ENCODE measurements at places on chromosomes 2 and 18. TPM values are rescaled to one million over a fixed set of nuclear protein-coding genes. Genes with fewer than 3 reads are reported as not detected.

DNA sequence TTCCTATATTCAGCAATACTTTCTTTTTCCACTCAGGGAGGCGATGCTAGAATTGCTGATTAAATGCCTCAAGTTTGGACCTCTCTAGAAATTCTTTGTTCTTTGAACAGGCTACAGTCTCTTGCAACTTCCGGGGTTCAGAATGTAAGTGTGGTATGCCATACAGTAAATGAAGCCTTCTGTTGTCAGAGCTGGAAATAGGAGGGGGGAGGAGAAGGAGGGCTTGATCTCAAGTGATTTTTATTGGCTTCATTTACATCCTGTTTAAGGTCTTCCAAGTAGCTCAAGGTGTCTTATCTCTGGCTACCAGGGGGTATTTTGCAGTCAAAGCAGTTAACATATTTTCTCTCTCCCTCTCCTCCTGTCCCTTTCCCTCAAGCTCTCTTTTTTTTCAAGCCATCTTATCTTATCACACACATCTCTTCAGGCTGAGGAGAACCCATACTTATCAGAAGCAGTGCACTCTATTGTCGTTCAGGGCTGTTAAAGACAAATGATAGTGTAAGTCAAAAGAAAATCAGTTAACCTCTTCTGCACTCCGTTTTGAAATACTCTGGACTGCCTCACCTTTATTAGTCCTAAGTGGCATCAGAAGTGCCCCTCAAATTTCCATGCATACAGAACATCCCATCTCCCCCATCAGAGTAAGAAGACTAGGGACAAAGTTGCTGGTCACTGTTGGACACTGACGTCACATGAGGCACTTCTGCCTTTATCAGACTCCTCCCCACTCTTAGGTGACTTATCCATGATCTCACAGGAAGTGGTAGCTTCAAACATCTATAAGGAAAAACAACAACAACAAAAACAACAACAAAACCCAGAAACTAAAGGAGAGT, 112.2 kb downstream of the ZNF521 start:
- no peaks in the 10 kb centered on the region for H3K36me3 ChIP-seq
- no peak overlapping the region for H3K4me3 ChIP-seq
- no peak overlapping the region for H3K27ac ChIP-seq
- peaks cover 5% of the 10 kb centered on the region for H3K27me3 ChIP-seq
- H3K4me1 ChIP-seq, result no peaks in the 10 kb centered on the region

DNA sequence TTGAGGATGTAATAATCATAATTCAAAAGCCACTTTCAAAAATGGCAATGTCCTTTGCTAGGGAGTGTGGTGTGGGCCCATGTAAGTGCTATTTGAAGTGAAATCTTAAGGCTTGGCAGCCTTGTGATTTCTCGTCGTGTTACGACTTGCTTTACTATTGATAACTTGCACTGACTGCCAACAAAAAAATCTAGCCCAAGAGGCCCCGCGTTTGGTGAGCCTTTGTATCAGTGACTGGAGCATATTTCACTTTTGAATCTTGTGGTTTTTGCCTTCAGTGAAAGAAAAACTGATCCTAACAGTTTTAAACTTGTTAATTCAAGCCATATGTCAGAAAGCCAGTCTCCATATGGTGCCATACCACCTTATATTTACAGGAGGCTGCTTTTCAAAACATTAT, 248.0 kb downstream of the TMEM182 start:
- no peaks in the 10 kb centered on the region for H3K4me1 ChIP-seq
- no peaks in the 10 kb centered on the region for H3K36me3 ChIP-seq
- no peak overlapping the region for H3K4me3 ChIP-seq
- DNase-seq, result no peak
- H3K27me3 ChIP-seq, result peaks cover 5% of the 10 kb centered on the region

- peaks cover 3% of the 10 kb centered on the region for H3K27me3 ChIP-seq
- H3K36me3 ChIP-seq, result no peaks in the 10 kb centered on the region
- H3K4me3 ChIP-seq, result no peak overlapping the region
- H3K4me1 ChIP-seq, result no peaks in the 10 kb centered on the region
- no peak overlapping the region for H3K27ac ChIP-seq
- no peak for DNase-seq
These were observed 88.3 kb upstream of the HS6ST1 start for GRCh38 chr2:128406736-128407554.

- no peak overlapping the region for H3K4me3 ChIP-seq
- no peak overlapping the region for H3K27ac ChIP-seq
- H3K27me3 ChIP-seq, result no peaks in the 10 kb centered on the region
- peak; percentile 51 for DNase-seq
These were observed 39.6 kb downstream of the INHBB start for GRCh38 chr2:120385355-120386127.

DNA sequence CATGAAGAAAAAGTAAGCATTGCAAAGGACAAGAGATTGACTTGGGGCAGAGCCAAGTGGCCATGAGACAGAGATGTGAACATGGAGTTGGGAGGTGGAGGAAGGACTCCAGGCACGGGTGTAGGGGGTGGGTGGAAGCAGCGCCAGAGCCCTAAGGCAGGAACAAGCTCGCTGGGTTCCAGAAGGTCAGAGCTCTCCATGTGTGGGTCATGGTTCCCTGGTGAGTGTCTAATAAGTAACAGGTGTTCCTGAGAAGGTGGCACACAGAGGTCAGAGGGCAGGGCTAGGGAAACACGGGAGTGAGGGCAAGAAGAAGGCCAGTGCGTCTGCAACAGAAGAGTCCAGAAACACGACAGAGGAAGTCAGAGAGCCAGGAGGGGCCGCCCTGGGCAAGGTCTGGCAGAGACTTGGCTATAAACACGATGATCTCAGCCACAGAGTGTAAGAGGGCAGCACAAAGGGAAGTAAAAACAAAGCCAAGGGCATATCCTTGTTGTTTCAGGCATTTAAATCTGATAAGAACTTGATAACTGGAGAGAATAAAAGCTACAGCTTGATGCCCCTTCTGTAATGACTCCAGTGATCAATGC, 260.8 kb downstream of the TGIF1 start:
- H3K4me1 ChIP-seq, result no peaks in the 10 kb centered on the region
- no peak overlapping the region for H3K27ac ChIP-seq
- H3K36me3 ChIP-seq, result no peaks in the 10 kb centered on the region
- H3K27me3 ChIP-seq, result peaks cover 36% of the 10 kb centered on the region

GRCh38 chr2:17786727-17787126, 29.5 kb upstream of the MSGN1 start:
- peaks cover 13% of the 10 kb centered on the region for H3K27me3 ChIP-seq
- H3K4me3 ChIP-seq, result no peak overlapping the region
- no peak for DNase-seq
- no peaks in the 10 kb centered on the region for H3K4me1 ChIP-seq
- H3K27ac ChIP-seq, result no peak overlapping the region

DNA sequence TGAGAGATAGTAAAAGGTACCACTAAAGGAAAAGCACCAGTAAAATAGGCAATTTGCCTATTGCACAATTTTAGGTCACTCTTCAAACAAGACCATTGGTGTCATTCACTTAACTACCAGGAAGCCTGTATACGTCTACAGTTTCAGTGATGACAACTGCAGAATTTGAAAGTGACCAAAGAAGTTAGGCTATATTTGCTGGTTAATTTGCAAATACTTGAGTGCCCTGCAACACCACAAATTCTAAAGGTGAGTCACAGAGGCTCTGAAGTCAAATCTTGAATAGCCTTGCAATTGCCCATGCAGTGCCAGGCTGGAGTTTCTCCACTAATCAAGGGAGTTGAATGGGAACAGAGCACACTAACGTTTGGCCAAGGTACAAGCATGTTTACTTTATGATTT, 128.7 kb upstream of the CCDC68 start:
- no peak overlapping the region for H3K27ac ChIP-seq
- no peak for DNase-seq
- no peaks in the 10 kb centered on the region for H3K4me1 ChIP-seq
- H3K36me3 ChIP-seq, result no peaks in the 10 kb centered on the region
- H3K4me3 ChIP-seq, result no peak overlapping the region

- no peak for DNase-seq
- H3K4me1 ChIP-seq, result no peaks in the 10 kb centered on the region
- H3K27ac ChIP-seq, result no peak overlapping the region
- no peaks in the 10 kb centered on the region for H3K27me3 ChIP-seq
These were observed 379.1 kb upstream of the FIGN start for GRCh38 chr2:164114937-164115336.

- no peak overlapping the region for H3K27ac ChIP-seq
- H3K27me3 ChIP-seq, result no peaks in the 10 kb centered on the region
- no peak overlapping the region for H3K4me3 ChIP-seq
- no peak for DNase-seq
- no peaks in the 10 kb centered on the region for H3K36me3 ChIP-seq
These were observed 319.6 kb downstream of the PIK3C3 start for GRCh38 chr18:42274488-42275137.

- DNase-seq, result no peak
- no peak overlapping the region for H3K27ac ChIP-seq
- H3K36me3 ChIP-seq, result no peaks in the 10 kb centered on the region
- H3K4me1 ChIP-seq, result no peaks in the 10 kb centered on the region
- no peak overlapping the region for H3K4me3 ChIP-seq
These were observed 2.8 kb downstream of the COL6A3 start for GRCh38 chr2:237411092-237411601.

DNA sequence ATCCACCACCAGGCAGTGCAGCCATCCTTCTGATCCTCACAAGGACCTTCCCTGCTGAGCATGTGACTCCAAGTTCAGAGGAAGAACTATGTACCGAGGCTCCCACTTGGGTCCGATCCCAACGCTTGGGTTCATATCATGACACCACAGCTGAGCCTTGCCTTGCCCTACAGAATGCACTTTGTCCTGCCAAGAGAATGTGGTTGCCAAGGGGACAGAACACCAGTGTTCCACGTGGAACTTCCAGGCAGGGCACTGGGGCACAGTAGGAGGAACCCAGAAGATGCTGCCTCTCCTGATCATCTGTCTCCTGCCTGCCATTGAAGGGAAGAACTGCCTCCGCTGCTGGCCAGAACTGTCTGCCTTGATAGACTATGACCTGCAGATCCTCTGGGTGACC, at the start of gene TEX51:
Gene TEX51 (plus strand): TSS at position 255 of the 400 bp plus-strand sequence. CDS start 29 bp downstream, at position 284.
- H3K36me3 ChIP-seq, result no peaks in the 10 kb centered on the region
- no peak within 1 kb of the TSS for H3K4me3 ChIP-seq
- H3K4me1 ChIP-seq, result no peaks in the 10 kb centered on the region
- peaks cover 16% of the 10 kb centered on the region for H3K27me3 ChIP-seq
- H3K27ac ChIP-seq, result no peak within 1 kb of the TSS
- DNase-seq, result no peak

- no peak overlapping the region for H3K27ac ChIP-seq
- H3K4me1 ChIP-seq, result peaks cover 16% of the 10 kb centered on the region
- H3K4me3 ChIP-seq, result peak overlapping the region; percentile 77
- H3K27me3 ChIP-seq, result peaks cover 49% of the 10 kb centered on the region
These were observed 452 bp downstream of the RAPH1 start for GRCh38 chr2:203534621-203535077.

DNA sequence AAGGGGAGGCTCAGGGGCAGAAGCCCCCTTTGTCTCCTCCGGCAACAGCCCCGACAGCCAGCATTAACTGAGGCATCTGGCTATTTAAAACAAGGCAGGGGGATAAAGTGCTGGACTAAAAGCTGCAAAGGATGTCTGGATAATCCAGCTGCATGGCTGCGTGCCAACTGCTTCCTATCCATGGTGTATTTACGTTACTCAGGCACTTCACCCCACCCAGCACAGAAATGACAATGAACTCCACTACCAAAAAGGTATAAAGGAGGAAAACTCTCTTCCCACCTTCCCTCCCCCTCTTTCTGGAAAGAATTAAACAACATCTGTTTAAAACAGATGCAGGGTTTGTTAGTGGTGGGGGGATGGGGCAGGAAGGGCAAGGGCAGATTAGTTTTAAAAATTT, 82.5 kb downstream of the SPRED2 start:
- no peak for DNase-seq
- H3K36me3 ChIP-seq, result peaks cover 4% of the 10 kb centered on the region
- no peak overlapping the region for H3K27ac ChIP-seq
- no peak overlapping the region for H3K4me3 ChIP-seq
- H3K27me3 ChIP-seq, result peaks cover 4% of the 10 kb centered on the region

- H3K27me3 ChIP-seq, result no peaks in the 10 kb centered on the region
- peak overlapping the region; percentile 77 for H3K27ac ChIP-seq
- peaks cover 21% of the 10 kb centered on the region for H3K4me1 ChIP-seq
These were observed 17.8 kb upstream of the SCLY start for GRCh38 chr2:238042849-238043584.

DNA sequence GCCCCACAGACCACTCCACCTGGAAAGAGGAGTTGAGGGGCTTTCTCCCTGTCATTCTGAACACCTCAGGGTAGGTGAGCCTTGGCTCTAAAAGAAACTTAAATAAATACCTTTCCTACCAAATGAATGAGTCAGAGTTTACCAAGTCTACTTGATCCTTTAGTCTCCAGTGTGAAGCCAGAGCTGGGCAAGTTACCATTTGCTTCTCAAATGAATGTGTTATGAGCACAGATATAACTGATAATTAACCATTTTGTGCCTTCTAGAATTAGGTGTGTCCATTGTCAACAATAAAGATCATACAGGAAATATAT, 347.7 kb downstream of the KIAA1328 start:
- no peaks in the 10 kb centered on the region for H3K27me3 ChIP-seq
- H3K4me3 ChIP-seq, result no peak overlapping the region
- H3K4me1 ChIP-seq, result no peaks in the 10 kb centered on the region
- H3K36me3 ChIP-seq, result no peaks in the 10 kb centered on the region

DNA sequence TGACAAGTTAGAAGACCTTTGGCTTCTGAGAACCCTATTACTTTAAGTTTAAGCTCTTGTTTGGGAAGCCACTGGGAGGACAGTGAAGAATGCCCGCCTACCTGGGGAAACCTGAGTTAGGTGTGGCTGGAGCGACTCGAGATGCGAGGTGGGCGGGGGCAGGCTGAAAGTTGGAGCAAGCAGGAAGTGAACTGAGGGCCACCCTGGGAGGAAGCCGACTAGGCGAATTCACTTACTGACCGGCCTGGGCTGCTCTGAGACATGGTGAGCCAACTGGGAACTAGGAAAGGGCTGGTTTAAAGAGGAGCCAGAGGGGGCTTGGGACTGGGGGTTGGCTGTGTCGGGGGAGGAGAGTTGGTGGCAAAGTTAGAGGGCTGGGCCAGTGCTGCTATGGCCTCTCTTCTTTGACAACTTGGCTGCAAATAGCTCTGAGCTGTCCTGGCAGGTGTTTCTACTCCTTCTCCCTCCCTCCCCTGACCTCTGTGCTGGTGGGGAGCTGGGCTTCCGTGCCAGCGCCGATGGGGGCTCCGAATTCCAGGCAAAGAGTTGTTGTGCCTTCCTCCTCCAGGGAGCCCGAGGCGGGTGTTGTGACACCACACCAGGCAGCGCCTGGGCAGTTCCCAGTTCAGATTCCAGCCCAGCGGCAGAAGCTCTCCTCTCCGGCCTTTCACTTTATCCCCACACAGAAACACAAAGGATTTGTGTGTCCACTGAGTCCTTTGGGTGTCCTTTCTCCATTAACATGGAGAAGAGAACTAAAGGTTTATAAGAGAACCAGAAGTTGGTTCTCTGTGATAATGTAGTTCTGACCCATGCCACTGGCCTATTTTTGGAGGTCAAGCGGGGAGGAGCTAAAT, at the start of gene VAMP8:
Gene VAMP8 (plus strand): TSS at position 201 of the 857 bp plus-strand sequence. CDS start 61 bp downstream, at position 262.
- peak within 1 kb of the TSS; percentile 95 for H3K4me3 ChIP-seq
- peak; percentile 74 for DNase-seq
- peak within 1 kb of the TSS; percentile 94 for H3K27ac ChIP-seq

Gene ZNF521
- total RNA-seq, result 1.8 TPM

Gene CNRIP1
- total RNA-seq, result not detected

Gene SLC23A3
- 3.3 TPM for total RNA-seq

Gene RAB17
- not detected for total RNA-seq

Gene UGT1A5
- total RNA-seq, result not detected

Gene CDH19
- total RNA-seq, result not detected

Gene TCF23
- total RNA-seq, result not detected

Gene PLEK
- total RNA-seq, result 569 TPM

Gene DLX2
- total RNA-seq, result 0.25 TPM

Gene SF3B6
- total RNA-seq, result 83.1 TPM

All from natural killer cell treated with Interleukin-12 subunit alpha and Interleukin-12 subunit beta and Interleukin-15 and Interleukin-18, amount 100 ng/mL, for 72 hours (primary cell).